ENCODE measurements at places on chromosomes 12 and 14. TPM values are rescaled to one million over a fixed set of nuclear protein-coding genes. Genes with fewer than 3 reads are reported as not detected.

DNA sequence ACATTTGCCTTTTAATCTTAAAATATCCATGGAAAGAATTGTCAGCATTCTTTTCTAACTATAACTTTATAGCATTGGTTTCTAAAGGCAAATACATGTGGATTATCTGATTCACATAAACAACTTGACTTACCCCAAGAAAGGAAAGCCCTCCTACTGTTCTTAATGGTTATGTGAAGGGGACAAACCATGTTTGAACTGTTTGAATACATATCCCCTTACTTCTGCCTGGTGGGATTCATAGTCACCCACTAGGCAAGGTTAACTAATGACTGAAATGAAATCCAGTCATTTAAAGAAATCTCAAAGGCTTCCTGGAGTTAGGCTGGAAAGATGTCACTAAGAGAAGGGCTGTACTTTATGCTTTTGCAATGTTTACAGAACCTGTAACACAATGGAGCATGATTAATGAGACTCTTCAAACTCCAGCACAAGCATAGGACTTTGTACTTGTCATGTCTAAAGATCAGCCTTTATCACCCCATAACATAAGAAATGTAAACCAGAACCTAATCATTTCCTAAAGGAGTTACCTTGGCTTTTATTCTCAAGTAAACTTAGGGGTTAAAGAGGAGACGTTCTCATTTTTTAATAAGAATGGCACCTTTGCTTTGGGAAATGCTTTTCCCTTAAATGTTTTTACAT, 10.2 kb upstream of the FLRT2 start:
- no peak for DNase-seq

DNA sequence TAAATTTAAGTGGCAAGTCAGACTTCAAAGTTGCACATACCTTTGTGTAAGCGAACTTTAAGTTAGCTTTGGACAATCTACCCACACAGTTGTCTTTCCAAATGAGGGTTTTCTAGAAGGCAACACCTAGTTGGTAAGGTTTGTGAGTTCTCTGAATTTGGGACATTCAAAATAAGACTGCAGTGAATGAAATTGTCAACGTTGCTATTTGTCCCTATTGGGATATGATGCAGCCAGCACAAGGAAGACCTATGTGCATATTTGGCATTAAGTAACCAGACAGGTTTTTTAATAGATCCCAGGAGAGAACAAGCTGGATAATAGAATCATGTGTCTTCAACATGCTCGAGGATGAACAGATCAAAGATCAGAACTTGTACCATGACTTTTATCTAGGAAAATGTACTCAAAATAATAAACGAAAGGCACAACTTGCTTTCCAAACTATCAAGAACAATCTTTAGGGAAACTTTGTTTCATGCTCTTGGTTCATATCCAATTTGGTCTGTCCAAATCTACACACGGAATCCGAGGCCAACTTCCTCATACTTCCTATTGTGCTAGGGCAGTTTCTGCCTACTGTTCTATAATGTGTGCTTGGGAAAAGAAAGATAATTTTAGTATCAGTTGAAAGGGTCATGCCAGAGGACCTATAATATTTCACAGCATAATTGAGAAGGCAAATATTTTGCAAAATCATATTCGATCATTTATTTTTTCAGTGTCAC, 284.2 kb upstream of the SOX5 start:
- no peak for DNase-seq

- no peak for DNase-seq
These were observed at the start of gene LTBP2 for GRCh38 chr14:74611650-74612349. Gene LTBP2, minus strand, starts transcription at chr14:74612237. Its CDS starts 293 bp downstream, at chr14:74611944.

BCL11B gene
- 0.43 TPM for total RNA-seq

MRPL42 gene
- total RNA-seq: 59.5 TPM

ENDOU gene
- total RNA-seq: 0.38 TPM
